ENCODE measurements at places on chromosomes 1 and 21.

DNA sequence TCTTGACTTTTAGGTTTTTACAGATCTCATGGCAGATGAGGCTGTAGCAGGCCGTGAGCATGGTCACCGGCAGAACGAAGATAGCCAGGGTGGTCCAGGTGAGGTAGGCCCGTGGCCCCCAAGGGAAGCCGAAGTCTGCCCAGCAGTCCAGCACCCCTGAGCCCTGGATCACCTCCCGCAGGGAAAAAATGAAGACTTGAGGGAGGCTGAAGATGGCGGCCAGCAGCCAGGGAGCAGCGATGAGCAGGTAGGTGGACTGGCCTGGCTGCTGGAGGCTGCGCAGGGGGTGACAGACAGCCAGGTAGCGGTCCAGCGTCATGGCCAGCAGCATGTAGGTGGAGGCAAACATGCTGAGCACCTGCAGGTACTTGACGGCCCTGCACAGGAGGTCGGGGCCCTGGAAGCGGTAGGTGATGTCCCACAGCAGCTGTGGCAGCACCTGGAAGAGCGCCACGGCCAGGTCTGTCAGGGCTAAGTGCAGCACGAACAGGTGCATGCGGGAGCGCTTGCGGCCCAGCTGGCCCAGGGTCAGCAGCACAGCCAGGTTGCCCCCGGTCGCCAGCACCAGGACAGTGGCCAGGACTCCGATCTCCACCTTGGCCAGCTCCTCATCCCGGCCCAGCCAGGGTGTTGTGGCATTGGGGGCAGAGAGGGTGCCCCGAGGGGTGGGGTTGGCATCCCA is 856 bp downstream of the AVPR1B start:
- no peak for DNase-seq

- DNase-seq: peak; percentile 13
These were observed 9.9 kb upstream of the QSOX1 start for GRCh38 chr1:180144659-180145357.

DNA sequence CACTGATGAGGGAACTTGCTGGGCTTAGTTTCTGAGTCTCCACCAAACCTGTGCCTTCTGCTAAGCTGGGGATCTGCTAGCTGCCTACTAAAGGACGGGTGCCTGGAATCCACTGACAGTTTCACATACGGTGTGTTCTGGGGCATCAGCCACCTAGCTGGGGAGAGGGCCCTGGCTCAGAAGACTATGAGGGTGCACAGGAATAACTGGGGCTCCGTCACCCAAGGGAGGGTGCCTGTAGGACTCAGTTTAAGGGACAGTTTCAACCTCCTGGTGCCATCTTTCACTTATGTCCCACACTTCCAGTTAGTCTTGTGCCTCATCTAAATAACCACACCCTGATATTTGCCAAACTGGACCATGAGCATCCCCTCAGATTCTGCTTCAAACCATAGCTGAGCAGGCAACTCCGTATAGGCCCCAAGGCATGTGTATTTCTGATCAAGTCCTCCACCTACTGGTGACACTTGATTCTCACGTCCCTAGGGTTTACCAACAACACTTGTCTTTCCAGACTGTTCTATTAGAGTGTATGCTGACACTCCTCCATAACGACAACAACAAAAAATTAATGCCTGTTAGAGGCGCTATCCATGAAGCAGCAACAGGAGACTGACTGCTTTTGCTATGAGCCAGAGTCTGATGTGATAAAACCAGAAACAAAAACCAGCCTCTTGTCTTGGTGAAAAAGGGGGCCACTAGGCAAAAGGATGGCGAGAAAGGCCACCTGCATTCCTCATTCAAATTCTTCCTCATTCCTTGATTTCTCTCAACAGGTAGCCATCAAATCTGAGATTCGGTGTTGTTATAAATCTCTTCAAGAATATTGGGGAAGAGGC is 55.0 kb upstream of the PAXBP1 start:
- DNase-seq: peak; percentile 51

DNA sequence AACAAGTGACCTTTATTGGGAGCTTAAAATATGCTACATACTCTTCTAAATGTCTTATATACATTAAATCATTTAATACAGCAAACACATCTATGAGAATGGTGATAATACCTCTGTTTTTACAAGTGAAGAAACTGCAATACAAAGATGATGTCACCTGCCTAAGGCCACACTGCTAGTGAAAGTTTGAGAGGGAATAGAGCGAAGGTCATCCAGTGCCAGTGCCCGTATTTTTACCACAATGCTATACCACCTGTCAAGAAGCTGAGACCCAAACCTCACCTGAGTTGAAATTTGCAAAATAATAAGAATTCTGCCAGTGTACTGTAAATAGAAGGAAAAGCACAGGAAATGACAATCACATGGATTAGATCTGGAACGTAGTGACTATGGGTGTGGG is 200.4 kb upstream of the TMPRSS15 start:
- no peak for DNase-seq

DNA sequence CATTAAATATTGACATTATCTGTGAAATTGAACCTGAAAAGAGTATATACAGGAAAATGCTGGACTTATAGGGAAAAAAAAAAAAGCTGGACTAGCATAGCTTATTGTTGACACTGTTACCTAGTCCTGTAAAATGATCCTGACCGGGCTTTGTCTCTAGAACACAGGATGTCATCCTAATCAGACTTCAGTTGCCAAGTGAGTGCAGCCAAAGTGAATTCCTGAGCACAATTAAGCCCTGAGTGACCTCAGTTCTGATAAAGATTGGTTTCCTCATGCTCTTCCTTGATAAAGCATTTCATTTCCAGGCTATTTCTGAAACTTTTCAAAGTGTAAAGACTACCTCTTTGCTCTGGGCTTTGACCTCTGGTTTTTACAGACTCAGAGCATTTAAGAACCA is 19.8 kb downstream of the SELP start:
- DNase-seq: no peak

DNA sequence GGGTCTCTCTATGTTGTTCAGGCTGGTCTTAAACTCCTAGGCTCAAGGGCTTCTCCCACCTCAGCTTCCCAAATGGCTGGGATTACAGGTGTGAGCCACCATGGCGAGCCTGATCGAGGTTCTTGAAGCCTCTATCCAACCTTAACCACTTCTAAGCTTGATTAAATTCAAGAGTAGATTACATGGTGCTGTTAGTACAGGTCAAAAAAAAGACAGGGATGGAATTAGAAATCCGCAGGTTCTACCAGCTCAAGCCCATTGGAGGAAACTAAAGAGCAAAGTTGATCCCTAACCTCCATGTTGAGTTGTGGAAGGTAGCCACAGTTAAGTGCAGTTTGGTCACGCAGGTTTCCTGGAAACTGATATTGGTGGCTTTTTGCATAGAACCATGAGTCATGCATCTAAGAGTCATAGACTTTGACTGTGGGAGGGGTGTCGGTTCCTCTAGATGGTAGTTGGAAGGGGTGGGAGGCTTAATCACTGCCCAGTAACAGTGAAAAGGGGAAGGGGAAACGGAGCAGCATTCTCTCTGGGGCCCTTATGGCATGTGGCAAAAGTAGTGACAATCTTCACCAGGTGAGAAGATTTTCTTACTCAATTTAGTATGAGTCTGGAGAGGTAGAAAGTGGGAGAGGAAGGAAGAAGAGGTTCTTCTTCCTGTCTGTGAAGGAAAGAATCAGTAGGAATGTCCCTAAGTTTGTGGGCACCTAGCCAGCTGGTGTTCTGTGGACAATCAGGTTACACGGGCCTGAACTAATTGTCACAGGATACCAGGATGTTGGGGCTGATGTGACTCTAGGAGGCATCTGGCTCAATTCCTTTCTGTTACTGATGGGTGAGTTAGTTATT is 7.0 kb downstream of the CD53 start:
- DNase-seq: no peak

- no peak for DNase-seq
These were observed 11.6 kb upstream of the DNAJC6 start for GRCh38 chr1:65297706-65298105.

DNA sequence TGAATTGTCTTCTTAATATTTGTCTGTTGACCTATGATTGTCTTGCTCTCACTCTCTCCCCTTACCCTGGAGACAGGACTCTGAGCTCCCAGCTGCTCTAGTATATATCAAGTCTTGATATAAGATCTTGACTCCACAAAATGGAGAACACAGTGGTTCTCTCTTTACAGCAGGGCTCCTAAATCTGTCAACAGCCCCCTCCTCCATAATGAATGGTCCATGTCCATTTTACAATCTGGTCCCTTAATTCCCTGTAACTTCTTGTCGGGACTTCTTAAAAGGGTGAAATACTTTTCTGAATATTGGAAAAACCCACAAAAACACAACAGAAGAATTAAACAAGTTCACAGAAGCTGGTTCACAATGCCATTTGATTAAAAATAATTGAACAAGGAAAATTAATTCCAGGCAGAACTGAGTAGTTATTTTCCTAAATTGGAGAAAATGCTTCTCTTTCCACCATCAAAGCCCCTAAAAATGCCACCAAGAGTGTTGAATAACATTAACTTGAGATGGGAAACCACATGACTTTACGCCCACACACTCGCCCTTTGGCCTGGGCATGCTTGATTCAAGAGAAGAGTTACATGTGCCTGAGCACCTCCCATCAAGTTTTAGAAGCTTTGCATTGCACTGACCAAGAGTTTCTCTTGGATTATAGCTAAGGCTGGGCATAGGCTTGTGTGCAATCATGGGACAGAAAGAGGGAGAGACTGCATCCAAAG is 109.8 kb downstream of the TOMM20 start:
- no peak for DNase-seq

- no peak for DNase-seq
These were observed 21.1 kb downstream of the USP1 start for GRCh38 chr1:62457955-62458354.

DNA sequence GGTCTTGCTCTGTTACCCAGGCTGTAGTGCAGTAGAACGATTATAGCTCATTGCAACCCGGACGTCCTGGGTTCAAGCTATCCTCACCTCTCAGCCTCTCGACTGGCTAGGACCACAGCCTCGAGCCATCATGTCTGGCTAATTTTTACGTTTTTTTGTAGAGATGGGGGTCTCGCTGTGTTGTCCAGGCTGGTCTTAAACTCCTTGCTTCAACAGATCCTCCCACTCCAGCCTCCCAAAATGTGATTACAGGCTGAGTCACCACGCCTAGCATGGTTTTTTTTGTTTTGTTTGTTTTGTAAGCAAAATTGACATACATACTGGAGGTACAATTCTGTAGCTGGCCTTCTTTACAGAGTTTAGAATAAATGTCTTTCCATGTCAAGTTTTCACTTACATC is 994 bp upstream of the LAMTOR5 start:
- DNase-seq: no peak

GRCh38 chr1:172704420-172705210 is 45.7 kb downstream of the FASLG start:
- no peak for DNase-seq

DNA sequence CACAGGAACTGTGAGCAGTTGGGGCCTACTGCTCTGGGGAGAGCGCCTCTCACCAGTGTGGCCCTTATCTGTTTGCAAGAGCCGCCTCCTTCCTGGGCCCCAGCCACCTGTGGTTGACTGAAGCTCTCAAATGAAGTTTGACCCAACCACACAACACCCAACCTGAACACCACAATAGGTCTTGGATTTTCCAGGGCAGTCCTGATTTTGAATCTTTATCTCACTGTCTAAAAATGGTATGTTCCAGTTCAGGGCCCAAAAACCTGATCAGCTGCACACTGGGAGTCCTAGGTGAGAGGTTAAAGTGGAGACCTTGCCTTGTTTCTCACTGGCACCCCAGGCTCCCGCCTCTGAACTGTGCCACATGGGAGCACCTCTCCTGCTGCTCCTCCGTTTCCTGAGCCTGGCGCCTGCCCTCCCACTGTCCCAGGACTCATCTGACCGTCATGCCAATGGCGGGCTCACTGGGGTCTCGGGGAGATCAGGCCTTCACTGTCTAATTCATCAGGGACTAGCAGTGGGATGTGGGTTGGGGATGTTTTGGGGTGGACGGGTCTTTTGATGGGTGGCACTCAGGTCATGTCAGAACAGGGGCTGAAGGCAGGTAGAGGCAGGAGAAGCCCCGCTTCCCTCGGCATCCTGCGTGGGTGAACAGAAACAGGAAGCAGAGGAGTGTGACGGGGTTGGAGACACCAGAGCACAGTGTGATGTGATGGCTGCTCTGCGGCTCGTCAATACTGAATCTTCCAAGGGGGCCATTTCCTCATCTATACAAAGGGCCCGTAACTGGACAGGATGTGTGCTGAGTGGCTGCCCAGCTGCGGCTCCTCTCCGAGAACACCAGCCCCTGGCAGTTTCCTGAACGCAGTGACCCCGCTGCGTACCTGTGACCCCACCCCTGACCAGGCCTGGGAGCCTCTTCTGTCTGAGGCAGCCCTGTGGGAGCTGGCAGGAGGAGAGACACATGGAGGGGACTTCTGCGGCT is 59.6 kb upstream of the ITPKB start:
- no peak for DNase-seq

DNA sequence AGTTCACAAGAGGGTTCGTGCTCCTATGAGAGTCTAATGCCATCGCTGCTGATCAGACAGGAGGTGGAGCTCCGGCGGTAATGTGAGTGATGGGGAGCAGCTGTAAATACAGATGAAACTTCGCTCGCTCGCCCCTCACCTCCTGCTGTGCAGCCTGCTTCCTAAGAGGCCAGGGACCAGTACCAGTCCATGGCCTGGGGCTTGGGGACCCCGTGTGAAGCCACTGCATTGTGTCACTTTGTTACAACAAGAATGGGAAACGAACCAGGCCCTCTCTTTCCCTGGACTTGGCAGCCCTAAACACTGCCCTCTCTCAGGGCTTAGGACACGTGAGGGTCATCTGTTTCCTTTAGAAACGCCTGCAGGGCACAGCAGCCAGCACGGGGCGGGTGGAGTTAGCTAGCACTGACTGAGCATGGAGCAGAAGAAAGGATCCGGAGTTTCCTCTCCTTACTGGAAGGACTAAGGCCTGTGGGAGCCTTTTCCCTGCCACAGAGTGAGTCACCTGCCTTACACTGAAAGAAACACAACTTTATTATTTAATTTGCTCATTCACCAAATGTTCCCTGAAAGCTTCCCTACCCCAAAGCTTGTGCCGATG is 185.2 kb upstream of the TMEM51 start:
- DNase-seq: peak; percentile 63

DNA sequence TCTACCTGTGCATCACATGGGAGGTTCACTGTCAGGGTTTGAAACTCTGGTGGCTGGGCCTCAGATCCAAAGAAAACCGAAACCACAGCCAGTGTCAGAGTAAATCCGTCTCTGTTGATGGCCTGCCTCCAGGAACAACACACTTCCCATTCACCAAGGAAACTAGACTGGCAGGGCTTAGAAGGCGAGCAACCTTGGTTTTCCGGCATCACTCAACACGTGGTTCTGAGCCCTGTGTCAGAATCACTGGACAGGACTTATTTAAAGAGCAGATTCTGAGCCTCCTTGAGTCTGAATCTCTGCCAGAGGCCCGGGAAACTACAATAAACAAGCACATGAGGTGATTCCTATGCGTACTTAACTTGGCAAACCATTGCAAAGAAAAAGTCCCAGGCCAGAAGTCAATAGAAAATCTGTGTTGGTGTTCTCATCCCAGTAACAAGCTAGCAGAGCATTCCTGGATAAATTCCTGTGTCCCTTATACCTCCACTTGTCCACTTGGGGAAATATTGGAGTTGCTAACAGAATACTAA is 70.0 kb downstream of the KCTD3 start:
- no peak for DNase-seq

Measured in ecto neural progenitor cell (in vitro differentiated cells).